Erythroblast (primary cell): ENCODE measurements at places on chromosomes 4 and X.
A peak's percentile ranks its signal among the peaks of the same experiment; 100 is the strongest.

- DNase-seq: no peak
Observed at GRCh38 chr4:74934016-74934831, 1.3 kb downstream of the PARM1 start.

- DNase-seq: no peak
Observed at GRCh38 chr4:180253419-180253818, 1989.8 kb upstream of the TENM3 start.

DNA sequence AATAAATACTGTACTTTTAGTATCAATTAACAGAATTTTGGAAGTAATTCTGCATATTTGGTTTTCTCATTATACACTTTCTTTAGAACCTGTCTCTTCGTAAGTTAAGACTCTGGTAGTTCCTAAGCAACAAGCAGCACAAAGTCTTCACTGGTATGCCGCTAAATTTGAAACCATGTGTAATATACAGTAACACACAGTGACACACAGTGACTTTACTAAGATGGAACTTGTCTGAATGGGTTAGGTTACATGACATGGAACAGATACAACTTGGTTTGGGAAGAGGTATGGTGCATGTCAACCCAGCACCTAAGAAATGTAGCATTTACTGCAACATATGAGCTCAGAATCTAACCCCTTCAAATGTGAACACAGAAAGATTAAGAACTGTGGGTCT is 83.5 kb upstream of the PRSS48 start:
- no peak for DNase-seq

- DNase-seq: peak; percentile 56
Observed at GRCh38 chr4:13484749-13485221, 645 bp upstream of the RAB28 start.

GRCh38 chr4:110975338-110975737 is 352.5 kb upstream of the PITX2 start:
- no peak for DNase-seq

- no peak for DNase-seq
Observed at GRCh38 chrX:84162401-84162800, 25.6 kb downstream of the RPS6KA6 start.
